ENCODE measurements at places on chromosomes 7 and 10. TPM values are rescaled to one million over a fixed set of nuclear protein-coding genes. Genes with fewer than 3 reads are reported as not detected.

DDC gene
- 0.23 TPM for polyA plus RNA-seq

SKIDA1 gene
- polyA plus RNA-seq, result 0.73 TPM

RARRES2 gene
- 21.9 TPM for polyA plus RNA-seq

CDNF gene
- 3.6 TPM for polyA plus RNA-seq

- DNase-seq, result no peak
Observed at GRCh38 chr7:139725077-139725476, 52.7 kb downstream of the HIPK2 start.

DNA sequence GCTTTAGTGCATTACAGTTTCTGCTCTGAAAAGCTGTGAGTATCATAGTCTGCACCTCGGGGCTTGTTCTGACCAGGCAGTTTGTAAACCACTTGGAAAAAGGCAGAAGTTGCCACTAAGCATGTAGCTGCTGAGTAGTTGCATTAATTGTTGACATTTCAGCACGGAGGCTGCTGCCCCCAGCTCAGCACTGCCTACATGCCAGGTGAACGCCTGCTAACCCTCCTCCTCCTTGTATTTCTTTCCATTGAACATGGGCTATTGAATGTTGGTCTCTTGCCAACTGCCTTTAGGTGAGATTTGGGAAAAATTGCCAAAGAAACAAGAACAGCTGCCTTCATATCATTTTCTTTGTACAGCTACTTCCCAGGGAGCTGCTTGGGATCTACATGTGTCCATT is 164.2 kb downstream of the RAPGEF5 start:
- DNase-seq, result no peak

DNA sequence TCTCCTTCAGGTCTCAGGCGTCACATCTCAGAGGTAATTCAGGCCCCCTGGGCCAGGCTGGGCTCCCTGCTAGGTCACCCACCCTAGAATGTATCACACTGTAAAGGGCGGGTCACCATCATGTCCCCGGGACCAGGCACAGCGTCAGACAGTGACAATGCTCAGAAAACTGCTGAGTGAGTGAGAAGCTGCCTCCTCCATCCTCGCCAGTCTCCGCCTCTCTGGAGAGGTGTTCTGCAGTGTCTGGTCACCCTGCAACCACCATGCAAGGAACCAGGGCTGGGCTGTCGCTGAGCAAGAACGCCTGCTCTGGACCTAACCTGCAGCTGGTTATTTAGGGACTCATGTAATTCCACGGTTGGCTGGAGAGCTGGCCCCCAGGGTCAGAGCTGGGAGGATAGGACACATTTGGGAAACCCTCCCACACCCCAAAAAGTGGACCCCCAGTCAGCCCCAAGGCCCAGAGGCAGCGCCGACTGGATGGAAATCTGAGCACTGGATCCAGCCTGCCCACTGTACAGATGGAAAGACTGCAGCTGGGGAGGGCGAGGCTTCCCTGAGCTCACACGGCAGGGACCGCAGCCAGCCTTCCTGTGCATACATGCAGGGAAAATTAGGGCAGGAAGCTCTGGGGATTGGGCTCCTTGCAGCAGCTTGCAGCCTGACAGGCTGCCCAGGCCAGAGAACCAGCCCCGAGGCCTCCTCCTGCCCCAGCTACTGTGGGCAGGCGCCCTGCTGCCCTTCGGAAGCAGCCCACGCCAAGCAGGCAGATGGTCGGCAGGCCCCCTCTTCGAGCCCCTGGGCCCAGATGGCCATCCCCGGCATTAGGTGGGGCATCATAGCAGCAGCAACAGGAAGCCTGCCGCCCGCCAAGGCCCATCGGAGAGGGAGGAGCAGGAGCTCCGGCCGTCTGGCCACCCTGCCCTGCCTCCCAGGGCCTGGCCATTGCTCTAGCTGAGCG is 105.4 kb upstream of the ZMIZ1 start:
- no peak for DNase-seq

DNA sequence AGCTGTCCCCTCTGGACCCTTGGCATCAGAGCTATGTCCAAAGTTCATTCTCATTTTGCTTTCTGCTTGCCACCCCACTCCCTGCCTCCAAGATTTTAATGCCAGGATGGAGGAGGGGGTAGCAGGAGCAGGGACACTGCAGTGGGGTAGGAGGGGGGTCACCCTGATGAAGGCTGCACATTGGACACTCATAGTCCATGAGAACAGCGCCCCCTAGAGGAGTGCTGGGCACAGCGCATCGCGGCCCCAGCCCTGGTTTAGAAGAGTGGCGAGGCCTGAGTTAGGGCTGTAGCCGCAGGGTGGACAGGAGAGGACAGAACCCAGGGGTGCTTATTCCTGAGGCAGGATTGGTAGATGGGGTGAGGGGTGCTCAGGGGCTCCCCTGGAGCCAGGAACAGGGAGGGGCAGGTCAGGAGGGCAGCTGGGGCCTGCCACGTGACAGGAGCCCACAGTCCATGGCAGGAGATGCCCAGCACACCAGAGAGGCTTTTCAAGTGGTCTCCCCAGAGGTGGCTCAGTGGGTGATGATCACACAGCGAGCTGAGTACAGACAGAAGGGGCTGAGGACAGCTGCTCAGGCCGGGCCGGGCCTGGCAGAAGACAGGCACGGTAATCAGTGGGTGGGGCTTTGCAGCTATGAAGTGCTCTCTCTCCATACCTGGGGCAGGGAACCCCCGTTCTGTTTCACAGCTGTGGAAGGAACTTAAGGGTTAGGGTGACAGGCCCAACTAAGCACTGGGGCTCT is 71.4 kb downstream of the NEURL1 start:
- DNase-seq, result no peak

DNA sequence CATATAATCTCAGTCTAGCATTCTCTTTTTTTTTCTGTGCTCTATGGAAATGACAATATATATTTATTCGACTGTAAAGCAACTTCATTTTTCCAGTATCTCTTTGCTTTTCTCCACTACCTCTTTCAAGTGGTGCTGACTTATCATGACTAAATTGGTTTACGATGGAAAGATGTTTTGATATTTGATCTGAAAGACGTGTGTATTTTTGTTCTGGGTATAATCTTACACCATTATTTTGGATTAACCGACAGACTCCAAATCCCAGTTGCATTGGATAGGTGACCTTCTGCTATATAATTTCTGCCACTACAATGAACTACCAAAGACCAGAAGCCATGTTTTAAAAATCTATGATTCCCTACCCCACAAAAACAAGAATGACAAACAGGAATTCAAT is 380.5 kb upstream of the NFE2L3 start:
- no peak for DNase-seq

GRCh38 chr7:91660734-91661356 is 219.7 kb downstream of the MTERF1 start:
- DNase-seq, result no peak

GRCh38 chr10:119051775-119052174 is 22.3 kb downstream of the NANOS1 start:
- DNase-seq, result no peak

- DNase-seq, result no peak
Observed at GRCh38 chr10:120121768-120122167, 229.2 kb downstream of the SEC23IP start.

- no peak for DNase-seq
Observed at GRCh38 chr10:44954042-44954441, 5.6 kb upstream of the RASSF4 start.

GRCh38 chr7:157276091-157276561 is 60.7 kb upstream of the DNAJB6 start:
- no peak for DNase-seq

- no peak for DNase-seq
Observed at GRCh38 chr10:128780156-128780761, 654.0 kb upstream of the MKI67 start.

- DNase-seq, result no peak
Observed at GRCh38 chr10:818010-818409, 113.5 kb downstream of the LARP4B start.

DNA sequence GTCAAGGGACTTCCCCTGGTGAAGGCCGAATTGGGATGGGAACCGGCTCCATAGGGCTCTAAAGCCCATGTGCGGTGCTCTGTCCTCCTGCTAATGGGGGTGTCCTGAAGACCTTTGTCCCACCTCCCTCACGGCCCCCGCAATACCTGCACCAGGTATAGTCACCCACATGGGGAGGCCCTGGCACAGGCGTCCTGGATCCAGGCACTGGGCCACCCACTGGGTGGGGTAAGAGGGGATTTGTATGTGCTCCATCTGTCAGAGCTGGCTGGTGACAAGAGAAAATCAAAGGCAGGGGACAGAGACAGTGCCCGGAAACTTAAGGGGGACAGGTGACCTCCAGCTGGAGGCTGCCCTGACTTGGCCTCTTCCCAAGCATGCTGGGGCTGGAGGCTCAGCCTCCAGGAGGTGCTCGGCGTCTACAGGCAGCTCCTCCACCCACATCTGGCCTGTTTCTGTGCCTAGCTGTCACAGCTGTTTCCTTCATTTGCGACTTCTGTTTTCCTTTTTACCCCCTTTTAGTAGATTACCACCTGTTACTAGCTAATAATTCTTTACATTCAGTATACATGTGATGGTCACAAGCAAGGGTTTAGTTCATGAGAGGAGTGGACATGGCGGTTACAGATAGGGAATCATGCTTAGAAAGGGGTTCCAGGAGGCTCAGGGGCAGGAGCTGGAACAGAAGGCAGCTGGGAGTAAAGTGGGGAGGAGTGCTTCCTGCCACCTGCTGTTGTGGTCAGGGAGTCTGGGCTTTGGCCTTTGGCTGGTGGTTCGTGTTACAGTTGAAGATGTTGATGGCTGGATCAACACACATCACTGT is 2.3 kb upstream of the CUZD1 start:
- DNase-seq, result peak; percentile 29

DNA sequence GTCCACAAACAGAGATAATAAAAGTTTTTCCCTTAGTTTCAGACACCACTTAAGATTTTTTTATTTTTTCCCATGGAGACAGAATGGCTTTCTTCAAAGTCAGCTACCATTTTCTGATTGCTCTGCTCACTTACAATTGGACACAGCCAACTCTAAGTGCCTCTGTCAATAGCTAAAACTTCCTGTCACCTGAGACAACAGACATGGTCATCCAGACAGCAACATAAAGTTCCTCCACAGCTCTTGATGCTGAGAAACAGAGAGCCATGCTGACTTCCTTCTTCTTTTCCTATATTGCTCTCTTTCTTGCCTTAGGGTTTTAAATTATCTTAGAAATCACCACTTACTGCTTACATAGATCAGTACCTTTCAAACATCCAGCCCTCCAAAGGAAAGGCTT is 12.0 kb downstream of the ZNF800 start:
- no peak for DNase-seq
